GM04504 (cell line): ENCODE measurements at places on chromosomes 12 and 14.

DNA sequence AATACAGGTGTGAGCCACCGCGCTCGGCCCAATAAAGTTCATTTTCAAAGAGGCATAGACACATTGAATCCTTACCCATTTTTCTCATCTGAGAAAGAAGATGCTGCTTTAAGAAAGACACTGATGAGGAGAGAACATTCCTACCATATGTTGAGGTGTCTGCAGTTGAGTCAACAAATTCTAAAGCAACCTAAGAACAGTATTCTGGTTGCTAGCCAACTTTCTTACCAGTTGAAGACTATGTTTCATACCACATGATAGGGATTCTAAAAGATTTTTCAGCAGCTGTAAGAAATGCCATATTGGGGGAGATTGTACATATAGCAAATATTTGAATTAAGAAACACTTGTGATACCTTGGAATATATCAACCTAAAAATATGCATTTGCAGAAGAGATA, 160.1 kb downstream of the SRGAP1 start:
- DNase-seq: no peak

DNA sequence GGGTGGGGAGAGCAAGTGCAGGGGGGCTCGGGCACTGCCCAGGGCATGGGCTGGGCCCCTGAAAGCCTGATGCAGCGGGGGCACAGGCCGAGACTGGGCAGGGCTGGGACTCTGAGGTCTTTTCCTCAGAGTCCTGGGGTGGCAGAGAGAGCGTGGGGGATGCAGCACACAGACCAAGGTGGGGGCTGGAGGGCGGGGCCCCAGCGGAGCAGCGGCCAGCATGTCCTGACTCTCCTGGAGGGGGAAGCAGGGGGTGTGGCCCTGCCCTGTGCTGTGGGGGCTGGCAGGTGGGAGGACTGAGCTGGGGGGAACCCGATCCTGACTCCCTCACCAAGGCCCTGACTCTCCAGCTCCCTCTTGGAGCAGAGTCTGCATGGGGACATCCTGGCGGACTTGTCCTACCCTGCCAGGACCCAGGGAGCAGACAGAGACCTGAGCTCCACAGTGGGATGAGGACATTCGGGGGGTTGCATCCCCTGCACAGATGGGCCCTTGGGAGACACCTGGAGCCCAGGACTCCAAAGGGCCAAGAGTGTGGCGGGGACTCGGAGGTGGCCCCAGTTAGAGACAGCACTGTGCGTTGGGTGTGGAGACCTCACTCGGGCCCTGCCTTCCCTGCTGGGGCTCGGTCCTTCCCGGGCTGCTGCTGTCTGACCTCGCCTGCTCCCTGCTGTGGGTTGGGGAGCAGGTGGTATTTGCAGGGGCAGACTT, 326.1 kb downstream of the TMEM121 start:
- no peak for DNase-seq

- no peak for DNase-seq
Measured at GRCh38 chr12:122403115-122403770, 19.2 kb downstream of the CLIP1 start.

DNA sequence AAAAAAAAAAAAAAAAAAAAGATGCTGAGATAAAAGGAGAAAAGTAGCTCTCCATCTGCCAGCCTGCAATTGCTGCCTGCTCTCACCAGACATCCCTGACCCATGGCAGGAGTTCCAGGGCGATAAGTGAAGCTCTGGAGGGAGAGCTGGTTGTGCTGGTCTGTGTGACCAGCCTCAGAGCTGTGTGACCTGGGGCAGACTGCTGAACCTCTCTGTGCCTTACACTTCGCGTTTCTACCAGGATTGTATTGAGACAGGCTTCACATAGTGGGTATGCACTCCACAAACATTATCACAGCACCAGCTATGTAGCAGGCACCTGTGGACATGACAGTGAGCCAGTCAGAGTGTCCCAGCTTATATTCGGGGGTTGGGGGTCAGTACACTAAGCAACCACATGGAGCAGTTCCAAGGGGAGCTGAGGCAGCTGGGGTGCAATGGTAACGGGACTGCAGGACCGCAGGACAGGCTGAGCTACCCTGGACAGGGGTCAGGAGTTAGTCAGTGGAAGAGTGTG, 57.5 kb downstream of the RBM19 start:
- no peak for DNase-seq

DNA sequence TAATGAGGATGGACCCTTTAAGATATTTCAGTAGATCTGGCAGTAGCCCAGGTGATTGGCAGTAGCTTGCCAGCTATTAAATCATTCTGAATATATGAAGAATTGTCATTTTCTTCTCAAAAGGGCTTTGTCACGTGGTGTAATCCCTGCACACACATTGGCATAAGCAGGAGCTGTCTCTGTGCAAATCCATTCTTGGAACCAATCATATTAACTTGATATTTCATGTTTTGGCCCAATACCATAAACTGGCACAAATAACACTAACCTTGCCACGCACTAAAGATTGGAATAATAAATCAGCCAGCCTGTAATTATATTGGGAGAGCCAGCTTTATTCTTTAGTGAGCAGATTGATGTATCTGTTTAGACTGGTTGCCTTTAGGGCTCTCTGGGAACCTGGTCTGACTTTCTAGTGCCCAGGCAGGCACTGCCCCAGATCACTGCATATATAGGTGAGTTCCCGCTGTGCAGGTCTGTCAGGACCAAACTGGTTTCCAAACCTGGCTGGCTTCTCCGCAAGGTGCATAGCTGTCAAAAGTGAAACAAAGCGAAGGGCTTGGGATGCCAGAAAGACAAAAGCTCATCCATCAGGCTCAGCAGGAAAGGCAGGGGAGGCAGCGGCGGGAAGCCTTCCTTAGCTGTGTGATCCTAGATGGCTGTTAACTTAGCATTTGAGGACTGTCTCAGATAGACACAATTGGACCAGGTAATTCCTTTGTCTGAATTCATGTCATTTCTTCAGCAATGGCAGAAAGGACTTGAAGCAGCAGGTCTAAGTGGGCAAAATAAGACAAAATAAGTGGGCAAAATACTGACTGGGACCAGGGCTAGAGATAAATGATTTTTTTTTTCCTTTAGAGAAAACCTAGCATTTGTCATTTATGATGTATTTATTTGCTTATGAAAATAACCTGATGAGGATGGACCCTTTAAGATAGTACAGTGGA, 128.8 kb upstream of the DYRK2 start:
- no peak for DNase-seq
